NCI-H187 (cell line): ENCODE measurements at places on chromosomes 2 and 18.

DNA sequence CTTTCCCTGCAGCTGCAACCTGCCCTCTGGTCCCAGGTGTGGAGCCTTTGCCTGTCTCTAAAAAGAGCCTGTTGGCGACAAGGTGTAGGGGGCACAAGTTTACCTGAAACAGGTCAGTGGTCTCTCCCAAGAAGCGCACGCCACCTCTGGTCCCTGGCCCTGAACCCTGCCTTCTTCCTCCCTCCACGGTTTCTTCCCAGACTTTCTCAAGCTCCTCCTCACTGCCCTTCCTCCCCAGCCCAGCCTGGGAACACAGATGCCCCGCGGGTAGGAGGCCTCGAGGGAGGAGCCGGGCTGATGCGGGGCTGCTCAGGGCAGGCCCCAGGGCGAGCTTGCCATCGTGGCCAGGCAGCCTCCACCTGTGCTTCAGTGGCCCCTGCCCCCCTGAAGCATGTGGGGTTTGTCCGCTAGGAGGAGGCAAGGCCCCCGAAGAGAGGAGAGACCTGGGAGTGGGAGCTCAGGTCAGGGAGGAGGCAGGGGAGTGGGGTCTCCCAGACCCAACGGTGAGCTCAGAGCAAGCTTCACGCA lies 89.5 kb downstream of the SMAD7 start:
- DNase-seq, result no peak

DNA sequence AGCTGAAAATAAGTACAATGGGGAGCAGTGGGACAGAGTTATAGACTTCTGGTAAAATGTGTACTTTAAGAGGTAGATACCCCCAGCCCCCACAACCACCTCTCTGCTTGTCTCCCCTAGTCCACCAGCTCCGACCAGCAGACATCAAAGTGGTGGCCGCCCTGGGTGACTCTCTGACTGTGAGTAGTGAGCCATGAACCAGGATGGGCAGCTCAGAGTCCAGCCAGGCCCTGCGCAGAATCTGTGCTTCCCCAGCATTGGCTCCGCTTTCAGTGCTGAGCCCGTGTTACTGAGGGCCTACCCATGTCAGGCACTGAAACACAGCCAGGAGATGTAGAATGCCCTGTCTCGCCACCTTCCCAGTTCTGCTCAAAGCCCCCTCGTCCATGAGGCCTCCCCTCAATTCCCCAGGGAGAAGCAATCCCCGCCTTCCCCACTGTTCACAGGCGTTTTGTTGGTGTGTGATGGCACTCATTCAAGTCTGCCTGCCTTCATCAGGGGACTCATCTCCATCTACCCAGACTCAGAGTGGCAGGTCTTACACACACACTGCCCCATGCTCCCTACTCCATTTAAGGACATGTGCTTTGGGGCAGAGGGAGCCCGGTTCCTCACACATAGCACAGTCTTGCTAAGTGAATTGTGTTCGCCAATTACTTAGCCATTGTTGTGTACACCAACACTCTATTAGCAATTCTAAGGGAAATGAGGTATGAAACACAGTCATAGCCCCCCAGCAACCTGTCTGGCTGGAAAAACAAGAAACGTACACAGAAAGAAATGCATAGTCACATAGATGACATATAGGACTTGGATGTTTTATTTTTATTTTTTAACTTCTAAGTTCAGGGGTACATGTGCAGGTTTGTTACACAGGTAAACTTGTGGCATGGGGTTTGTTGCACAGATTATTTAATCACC lies 122.6 kb downstream of the PLB1 start:
- DNase-seq, result no peak

- DNase-seq, result no peak
These were observed 62.6 kb downstream of the ARHGEF4 start for GRCh38 chr2:130899306-130899705.

DNA sequence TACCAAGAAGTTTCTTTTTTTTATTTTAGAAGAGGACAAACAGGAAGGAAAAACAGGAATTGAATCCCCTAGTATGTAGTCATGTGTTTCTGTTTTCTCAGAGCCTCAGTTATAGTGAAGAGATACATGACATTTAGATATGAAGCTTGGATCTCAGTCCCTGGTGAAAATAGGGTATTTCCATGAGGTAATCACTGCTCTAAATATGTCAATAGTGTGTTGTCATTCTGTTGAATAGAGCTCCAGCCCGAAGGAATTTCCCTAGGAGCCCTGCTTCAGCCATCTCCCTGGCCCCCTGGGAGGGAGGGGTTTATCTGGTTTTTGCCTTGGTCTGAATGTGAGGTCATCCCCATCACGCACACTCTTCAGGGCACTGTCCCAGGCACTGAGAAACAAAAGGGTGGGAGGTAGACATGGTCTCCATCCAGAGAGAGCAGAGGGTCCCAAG lies 47.1 kb upstream of the REL start:
- no peak for DNase-seq

DNA sequence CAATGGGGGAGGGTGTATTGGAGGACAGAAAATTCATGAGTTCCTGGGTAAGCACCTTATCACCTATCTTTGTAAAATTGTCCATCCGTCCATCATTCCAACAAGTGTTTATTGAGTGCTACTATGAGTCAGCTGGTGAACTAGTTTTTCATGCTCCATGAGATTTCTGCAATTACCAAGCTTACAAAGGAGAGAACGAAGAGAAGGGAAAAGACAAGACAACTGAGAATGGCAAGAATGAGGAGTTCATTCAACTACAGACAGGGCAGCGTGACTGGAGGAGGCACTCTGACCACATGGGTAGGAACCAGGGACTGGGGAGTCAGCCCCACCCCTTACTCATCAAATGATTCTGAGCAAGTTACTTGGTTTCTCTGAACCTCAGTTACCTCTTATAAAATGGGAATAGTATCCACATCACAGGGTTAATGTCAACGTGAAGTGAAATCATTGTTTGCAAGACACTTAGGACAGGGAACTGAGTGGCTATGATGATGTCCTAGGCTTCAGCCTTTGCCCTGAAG lies 18.6 kb upstream of the TXNDC2 start:
- DNase-seq, result no peak

DNA sequence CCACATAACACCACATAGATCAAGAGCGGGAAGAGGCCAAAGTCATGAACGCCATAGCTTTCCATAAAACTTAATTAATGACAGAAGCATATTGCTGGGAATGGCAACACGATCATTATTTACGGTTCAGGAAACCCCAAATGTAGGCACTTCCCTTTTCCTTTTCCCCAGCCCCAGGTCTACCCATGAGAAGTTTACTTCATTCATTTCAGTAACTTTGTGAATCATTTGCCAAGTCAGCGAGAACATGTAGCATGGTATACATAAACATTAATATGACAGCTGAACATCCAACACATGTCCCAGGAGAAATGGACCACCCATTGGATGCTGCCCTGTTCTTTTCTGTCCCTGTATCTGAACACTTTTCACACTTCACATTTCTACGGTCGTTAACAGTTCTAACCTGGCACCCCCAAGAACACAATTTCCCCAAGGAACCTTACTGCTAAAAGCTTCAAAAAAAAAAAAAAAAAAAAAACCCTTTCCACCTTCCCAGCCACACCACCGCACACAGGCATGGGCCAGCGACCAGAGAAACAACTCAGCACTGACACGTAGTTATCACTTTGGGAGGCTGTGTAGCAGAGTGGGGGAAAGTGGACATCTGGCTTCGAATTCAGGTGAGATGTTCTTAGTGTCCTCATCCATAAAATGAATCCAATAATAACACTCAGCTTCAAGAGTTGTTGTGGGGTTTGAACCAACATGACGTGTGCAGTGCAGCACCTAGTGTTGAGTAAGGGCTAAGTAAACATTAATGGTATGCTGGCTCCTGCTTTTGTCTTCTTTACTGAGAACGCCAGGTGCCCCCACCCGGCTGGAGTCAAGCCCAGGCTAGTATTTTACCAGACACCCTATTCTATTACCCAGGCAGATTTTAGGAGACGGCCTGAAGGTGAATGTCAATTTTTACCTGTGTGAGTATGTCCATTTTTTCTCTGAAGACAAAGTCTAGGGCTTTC lies 371.5 kb downstream of the LNPK start:
- DNase-seq, result no peak

- DNase-seq, result no peak
These were observed 30.5 kb downstream of the LTBP1 start for GRCh38 chr2:32977228-32977758.

- DNase-seq, result no peak
These were observed 16.6 kb downstream of the MAP4K4 start for GRCh38 chr2:101714118-101714517.

GRCh38 chr18:45015788-45016128 lies 335.1 kb downstream of the SETBP1 start:
- DNase-seq, result no peak

DNA sequence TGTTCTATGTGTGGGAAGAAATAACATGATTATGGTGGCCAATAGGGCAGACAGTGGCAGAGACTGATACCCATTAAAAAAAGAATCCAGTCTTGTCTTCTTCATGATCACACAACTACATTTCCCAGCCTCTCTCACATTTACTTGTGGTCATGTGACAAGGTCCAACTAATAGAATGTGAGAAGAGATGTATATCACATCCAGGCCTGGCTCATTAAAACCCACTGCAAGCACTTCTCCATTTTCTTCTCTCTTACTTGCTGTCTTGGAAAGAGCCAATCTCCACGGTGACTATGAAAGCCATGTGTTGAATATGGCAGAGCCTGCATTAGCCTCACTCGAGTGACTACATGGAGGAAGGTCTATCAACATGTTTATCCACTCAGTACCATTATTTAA lies 306.2 kb upstream of the ZEB2 start:
- DNase-seq, result no peak

DNA sequence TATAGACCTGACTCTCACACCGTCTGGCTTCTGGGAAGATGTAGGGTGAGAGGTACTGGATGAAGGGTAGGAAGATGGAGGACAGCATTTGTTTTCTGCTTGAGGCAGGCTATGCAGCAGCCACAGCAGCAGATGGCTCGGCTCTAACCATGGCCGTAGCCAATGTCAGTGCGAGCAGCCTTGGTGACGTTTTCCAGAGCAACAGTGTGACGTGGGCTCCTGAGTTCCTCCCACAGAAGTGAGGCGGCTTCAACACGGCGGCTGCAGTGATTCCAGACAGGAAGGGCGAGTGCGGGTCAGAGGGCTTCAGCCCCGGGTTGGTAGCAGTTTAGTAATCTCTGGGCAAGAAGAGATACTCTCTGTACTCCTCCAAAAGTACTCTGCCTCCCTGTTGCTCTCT lies 133.0 kb upstream of the MYT1L start:
- no peak for DNase-seq

GRCh38 chr2:36528766-36529392 lies 69.1 kb downstream of the FEZ2 start:
- DNase-seq, result no peak
